ENCODE measurements at places on chromosomes 11 and 22.

DNA sequence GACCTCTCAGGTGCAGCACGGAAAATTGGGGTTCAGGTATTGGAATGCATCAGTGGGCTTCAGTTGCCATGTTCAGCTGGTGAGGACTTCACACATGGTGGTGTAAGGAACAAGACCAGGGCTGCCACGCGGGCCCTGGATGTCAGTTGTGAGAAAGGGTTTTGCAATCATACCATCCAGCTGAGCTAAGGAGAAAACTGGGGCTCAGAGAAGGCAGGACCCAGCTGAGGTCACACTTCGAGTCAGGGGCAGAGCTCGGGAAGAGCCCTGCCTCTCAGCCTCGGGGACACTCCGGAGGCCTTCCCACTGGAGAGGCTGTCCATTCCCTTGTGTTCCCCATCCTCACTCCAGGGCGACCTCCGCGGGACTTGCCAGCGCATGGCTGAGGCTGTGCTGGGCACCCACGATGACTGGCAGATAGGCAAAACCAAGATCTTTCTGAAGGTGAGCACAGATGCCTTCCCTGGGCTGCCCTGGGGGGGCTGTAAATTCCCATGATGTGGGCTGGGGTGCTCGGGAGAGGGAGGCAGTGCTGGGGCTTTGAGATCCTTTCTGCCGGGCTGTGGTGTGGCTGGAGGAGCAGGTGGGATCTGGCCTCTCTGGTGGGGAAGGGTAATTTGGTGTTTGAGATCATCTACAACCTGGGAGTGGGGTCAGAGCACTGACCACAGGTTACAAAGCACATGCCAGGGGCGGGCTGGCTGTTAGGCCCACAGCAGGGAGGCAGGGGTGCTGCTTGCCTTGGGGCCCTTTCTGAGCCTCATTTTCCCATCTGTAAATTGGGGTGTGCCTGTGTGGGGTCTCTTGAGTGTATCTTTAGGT is 47.2 kb downstream of the MYO7A start:
- DNase-seq, result no peak

- peak; percentile 99 for DNase-seq
Observed at GRCh38 chr11:134033696-134034491, 35.0 kb upstream of the JAM3 start.

DNA sequence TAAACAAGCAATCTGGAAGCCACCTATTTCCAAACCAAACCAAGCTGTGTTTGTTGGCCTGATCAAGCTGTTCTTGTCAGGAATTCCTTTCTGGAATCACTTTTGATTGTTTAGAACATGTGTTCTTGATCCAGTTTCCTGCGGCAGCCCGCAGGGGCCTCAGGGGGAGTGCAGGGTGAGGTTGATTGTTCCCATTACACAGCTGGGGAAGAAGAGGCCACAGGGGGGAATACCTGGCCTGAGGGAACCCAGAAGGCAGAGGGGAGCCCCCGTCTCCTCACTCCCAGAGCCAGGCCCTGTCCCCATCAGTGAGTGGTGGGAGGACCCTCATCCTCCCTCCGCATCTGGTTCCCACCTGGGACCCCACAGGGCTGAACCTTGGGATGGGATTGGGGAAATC is 4.2 kb downstream of the MRGPRD start:
- no peak for DNase-seq

DNA sequence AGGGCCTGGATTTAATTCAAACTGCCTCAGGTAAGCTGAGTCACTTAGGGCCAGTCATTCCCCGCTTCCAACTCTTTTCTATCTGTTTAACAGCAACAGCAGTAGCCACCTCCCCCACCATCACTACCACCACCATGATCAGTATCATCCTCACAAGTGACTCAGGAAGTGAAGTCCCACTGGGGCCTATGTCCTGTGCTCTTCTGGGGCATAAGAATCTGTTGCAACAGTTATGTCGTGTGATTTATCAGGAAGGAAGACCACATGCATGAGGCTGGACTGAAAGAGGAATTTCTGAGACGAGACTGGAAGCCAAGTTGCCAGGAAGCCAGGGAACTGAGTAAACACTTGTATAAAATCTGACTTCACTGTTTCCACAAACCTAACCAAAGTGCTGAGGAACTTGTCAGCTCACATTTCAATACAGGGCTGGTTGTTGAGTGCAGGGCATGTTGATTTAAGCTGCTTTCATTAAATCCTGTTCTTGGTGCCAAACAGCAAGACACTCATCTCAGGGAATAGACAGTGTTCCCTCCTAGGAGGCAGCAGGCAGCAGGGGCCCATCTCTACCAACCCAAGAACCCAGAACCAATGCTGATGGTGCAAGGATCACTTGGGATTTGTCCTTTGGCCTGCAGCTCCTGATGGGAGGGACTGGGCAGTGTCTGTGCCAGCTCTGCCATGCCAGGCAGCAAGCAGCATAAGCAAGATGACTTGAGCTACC is 226.7 kb upstream of the NARS2 start:
- DNase-seq, result peak; percentile 85

DNA sequence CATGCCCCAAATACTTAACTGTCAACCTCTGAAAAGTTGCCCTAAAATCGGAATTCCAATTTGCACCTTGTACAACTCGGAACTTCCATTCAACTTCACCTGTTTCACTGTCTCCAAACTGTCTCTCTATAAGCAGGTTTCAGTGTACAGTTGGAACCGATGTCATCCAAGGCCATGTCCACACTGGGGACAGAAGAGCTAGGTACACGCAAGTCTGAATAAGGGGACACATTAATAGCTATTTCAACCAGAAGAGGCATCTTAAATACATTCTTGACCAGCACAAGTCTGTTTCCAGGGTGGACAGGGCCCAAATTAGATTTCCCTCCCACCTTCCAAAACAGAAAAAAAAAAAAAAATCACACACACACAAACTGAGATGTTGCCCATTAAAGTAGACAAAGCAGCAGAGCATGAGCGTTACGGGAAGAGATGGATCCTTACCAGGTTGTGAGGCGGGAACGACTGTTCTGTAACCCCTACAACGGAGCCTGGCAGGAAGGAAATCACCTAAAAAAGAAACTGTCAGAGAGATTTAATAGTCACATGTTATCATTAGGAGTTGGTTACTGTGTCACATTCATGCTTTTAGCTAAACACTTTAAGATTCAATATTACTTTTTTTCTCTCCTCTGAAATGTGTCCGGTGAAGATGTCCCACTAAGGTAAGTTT is 1.7 kb downstream of the CREBZF start:
- no peak for DNase-seq

GRCh38 chr11:90531001-90531400 is 308.2 kb upstream of the CHORDC1 start:
- no peak for DNase-seq

DNA sequence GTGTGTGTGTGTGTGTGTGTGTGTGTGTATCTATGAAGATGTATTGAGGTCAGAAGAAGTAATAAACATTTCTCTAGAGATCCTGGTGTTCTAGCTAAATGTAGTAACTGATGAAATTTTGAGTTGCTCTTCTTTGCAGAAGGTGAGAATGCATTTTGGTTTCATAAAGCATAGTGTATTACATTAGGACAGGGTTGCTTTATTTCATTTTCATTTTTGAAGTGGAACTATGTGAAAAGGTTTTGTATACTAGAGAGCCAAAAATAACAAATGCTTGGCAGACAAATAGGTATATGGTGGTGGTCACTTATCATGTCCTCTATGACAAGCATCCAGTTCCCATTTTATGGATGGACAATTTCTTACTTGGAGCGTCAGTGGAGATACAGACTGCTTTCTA is 99.0 kb downstream of the CASP12 start:
- DNase-seq, result no peak

GRCh38 chr11:109423466-109424190 is 1.6 kb downstream of the C11orf87 start:
- DNase-seq, result no peak

- DNase-seq, result no peak
Observed at GRCh38 chr11:11988681-11989261, 19.7 kb downstream of the DKK3 start.

GRCh38 chr11:84105148-84105547 is 819.0 kb upstream of the CCDC90B start:
- no peak for DNase-seq

DNA sequence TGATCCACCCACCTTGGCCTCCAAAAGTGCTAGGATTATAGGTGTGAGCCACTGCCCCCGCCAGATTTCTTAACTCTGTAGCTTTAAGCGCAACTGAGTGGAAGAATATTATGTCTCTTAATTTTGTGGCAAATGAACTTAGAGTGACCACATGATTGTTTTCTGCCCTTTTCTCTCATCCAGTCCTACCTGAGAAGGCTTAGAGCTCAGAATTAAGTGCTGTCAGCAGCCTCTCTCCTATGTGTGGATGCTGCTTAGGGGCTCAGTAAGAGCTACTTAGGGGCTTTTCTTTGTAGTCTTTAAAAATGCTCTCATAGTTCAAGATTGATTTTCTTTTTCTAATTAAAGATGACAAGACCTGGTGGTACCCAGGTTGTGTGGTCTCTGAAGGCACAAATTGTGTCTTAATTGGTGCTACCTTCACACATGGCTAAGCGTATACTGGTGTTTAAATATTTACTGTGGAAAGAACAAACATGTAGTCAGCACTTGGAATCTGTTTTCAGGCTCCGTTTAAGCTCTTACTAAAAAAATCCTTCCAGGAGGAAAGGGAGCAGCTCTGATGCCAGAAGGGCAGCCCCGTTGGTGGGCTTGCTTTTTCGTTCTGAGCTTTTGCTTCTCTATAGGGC is 59.3 kb downstream of the DEPDC5 start:
- peak; percentile 68 for DNase-seq

- DNase-seq, result no peak
Observed at GRCh38 chr11:113645593-113646349, 60.3 kb downstream of the TMPRSS5 start.

GRCh38 chr11:66569076-66569475 is 670 bp upstream of the CTSF start:
- DNase-seq, result no peak

DNA sequence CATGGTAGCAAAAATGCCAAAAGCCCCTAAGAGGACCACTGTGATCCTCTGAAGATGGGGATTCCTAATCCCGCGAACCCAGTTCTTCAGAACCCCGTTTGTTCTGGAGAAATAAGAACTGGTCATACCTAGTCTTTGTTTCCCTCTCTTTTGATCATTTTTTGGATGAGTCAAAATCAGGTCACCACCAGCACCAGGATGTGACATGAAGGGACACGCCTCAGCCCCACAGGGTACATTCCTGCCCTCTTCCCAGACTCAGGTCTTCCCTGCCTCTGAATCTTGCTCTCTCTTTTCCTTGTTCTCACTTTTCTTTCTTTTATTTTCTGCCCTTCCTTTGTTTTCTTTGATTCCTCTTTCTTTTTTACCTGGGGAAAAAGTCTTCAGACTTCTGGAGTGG is 14.6 kb upstream of the ANO1 start:
- no peak for DNase-seq

DNA sequence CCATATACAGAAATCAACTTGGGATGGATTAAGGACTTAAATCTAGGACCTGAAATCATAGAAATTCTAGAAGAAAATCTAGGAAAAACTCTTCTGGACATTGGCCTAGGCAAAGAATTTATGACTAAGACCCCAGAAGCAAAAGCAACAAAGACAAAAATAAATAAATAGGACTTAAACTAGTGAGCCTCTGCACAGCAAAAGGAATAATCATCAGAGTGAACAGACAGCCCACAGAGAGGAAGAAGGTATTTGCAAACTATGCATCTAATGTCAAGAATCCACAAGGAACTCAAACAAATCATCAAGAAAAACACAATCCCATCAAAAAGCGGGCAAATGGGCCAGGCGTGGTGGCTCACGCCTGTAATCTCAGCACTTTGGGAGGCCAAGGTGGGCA is 32.4 kb downstream of the TTC28 start:
- no peak for DNase-seq

DNA sequence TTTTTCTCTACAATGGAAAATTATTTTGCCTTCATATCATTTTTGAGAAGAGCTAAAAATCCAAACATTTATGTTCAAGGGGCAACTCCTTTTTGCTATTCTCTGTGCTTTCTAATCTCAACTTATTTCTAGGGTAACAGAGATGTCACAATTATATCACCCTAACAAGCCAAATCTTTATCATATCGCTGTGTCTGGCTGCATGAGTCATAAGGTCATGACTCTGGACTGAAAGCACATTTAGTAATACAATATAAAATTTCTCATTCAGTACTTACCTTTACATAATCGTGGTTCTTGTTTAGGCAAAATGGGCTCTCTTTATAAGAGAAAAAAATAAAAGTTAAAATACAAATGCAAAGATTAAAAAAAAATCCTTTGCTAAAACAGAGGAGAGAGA is 326.0 kb downstream of the CASP12 start:
- DNase-seq, result no peak

DNA sequence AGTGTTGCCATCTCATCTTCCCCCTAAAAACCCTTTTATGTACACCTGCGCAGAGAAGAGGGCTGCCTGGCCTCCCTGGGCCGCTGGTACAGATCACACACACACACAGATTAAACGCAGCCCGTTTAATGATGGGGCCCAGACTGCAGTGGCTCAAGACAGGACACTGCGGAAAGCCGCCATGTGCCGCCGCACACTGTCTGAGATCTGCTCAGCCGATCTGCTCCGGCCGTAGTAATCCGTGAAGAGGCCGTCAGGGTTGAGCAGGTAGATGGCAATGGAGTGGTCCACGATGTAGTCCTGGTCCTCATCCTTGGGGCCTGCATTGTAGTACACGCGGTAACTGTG is 2.0 kb downstream of the SCO2 start:
- no peak for DNase-seq

- peak; percentile 6 for DNase-seq
Observed at GRCh38 chr11:131595797-131596196, 225.4 kb downstream of the NTM start.

DNA sequence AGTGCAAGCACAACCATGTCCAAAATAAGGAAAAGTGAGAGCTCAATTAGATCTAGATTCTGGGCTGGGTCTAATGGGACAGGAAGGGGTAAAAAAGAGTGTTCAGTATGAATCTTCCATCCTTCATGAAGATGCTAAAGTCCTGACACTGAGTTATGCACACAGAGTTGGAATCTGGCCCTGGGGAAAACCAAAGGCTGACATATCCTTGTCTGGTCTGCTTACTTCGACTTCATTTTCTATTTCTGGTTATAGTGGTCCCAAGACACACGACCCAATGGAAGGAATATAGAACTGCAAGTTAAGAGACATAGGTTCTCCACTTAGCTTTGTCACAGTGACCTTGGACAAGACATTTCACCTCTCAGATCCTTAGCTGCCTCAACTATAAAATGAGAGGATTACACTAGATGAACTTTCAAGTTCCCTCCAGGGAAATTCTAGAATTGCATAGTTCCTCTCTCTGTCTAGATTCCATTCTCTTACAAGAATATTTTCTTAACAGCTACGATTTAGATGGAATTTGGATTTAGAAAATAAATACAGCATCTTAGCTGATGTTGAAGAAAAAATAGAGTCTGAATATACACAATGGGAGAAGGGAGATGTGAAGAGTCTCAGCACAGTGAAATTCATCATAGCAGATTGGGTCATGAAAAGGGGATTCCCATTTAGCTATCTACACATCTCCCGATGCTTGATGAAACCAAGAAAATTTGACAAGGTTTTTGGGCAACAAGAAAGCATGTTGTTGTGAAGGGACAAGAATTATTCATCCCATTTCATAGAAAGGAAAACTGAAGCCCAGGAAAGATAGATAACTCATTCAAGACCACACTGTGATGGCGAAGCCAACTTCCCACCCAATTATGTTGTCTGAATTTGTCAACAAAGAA is 3.3 kb downstream of the BLID start:
- DNase-seq, result no peak

- no peak for DNase-seq
Observed at GRCh38 chr11:37574361-37574760, 976.3 kb upstream of the RAG2 start.

GRCh38 chr11:32071811-32072210 is 19.1 kb upstream of the RCN1 start:
- no peak for DNase-seq

All from NCI-H2029 (cell line).